ENCODE measurements at places on chromosomes 7 and 10.

DNA sequence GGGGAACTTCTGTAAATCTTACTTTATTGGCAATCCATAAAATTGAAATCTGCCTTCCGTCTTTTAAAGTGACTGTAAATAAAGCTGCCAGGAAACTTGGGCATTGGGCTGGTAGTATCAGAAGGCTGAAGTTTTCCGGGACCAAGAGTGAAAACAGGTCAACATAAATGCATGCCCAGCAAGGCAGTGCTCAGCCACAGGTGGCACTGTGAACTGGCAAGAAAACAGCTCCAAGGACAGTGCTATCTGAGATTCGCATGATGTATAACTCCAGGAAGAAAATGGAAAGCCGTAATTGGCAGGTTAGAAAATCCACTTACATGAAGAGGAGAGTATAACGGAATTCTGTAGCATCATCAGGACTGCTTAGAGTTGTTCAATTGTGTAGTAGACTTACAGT, 1.9 kb upstream of the INSYN2A start:
- no peak for DNase-seq

DNA sequence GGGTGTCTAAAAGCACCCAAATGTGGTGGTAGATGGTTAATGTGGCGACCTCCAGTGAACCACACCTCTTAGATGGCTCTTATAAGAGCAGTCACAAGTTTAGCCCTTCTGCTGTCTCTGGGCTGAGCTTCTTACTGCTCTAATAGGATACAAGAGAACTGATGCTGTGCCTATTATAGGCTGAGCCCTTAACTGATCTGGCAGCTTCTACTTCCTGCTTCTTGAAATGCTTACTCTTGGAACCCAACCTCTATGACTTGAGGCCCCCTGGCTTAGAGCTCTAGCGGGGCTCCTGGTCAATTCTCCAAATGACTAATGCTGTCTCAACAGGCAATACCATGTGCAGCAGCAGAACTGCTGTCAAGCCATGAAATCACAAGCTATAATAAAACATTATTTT, 35.0 kb upstream of the LSM8 start:
- no peak for DNase-seq

DNA sequence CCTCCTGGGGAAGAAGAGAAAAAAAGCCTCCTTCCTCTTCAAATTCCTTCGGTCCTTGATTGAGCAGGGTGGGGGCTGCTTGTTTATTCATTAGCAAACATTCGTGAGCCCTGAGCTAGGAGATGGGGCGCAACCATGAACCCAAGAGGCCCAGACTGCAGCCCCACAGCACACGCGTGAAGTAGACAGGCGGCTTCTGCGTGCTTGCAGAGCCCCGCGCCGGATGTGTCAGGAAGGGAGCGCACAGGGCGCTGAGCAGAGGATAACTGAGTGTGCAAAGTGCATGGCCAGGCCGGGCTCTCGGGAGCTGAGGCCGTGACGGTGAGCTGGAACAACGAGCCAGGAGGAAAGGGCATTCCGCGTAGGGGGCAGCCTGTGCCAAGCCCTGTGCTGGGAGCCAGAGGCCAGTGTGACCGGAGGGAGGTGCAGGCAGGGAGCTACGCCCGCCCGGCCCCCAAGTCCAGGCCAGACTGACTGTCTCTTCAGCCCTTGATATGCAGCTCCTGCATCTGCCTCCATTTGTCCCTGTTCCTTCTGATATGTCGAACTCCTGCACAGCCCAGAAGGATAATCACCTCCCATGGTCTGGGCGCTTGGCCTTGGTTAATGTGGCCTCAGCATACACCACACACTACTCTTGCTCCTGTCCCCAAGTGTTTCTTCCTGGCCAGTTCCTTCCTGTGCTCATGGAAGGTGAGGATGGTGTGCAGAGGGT, 4.6 kb downstream of the FOXL3 start:
- no peak for DNase-seq

- DNase-seq: no peak
Measured at GRCh38 chr7:12573885-12574284, 3.4 kb downstream of the SCIN start.

GRCh38 chr7:99365318-99366141, 9.0 kb upstream of the ARPC1B start:
- DNase-seq: peak; percentile 70

DNA sequence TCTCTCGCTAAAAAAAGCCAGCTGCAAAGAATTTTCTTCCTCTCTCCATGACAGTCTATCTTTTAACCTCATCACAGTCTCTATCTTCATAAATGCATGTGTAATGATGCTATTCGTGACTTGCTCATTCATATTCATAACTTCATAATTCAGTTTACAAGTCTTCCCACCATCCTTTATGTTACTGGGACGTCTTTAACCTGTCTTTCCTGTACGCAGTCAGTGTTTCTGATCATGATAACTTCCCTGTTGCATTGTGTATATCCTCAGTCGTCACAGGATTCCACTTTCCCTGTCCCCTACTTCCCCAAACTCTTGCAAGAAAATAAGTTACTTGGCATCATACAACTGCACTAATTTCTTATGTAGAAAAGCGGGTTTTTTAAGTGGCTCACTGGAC, 165.6 kb upstream of the ASAH2 start:
- DNase-seq: no peak

DNA sequence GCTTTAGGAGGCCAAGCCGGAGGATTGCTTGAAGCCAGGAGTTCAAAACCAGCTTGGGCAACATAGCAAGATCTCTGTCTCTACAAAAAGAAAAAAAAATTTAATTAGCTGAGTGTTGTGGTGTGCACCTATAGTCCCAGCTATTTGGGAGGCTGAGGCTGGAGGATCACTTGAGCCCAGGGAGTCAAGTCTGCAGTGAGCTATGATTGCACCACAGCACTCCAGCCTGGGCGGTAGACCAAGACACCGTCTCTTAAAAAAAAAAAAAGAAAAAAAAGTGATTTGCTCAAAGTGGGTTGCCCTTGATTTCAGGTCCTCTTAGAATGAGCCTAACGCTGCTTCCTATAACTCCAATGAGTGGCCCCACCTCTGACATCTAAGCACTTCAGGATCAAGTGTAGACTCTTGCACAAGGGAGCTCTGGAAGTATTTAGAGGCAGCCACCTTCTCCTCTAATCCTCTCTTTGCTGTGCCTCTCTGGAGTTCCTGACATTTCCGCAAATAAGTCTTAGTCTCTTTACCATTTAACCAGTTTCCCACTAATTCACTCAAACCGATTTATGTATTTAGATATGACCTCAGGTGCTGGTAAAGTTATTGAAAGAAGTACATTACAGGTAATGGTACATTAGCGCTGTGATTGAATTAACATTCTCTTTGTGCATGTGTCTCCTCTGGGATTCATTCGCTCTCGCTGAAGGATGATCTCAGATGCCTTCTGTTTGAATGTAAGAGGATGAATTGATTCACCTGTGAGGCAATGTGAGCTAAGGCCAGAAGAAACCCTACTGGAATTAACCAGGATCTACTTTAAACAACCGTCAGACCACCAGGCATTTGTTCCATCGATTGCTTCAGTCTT, 60.8 kb upstream of the CELF2 start:
- DNase-seq: no peak

GRCh38 chr7:31000161-31000693, 36.5 kb downstream of the GHRHR start:
- no peak for DNase-seq

- no peak for DNase-seq
Measured at GRCh38 chr7:104791080-104791479, 222.9 kb upstream of the KMT2E start.
